ENCODE measurements at places on chromosomes 3 and 15.

GRCh38 chr3:183664913-183665381 is 29.5 kb downstream of the KLHL24 start:
- DNase-seq = peak; percentile 94

GRCh38 chr15:96160800-96161199 is 169.7 kb upstream of the NR2F2 start:
- no peak for DNase-seq

GRCh38 chr3:106115557-106115956 is 246.7 kb upstream of the CBLB start:
- no peak for DNase-seq

- no peak for DNase-seq
These were observed 257.8 kb downstream of the PLCL2 start for GRCh38 chr3:17142516-17142915.

DNA sequence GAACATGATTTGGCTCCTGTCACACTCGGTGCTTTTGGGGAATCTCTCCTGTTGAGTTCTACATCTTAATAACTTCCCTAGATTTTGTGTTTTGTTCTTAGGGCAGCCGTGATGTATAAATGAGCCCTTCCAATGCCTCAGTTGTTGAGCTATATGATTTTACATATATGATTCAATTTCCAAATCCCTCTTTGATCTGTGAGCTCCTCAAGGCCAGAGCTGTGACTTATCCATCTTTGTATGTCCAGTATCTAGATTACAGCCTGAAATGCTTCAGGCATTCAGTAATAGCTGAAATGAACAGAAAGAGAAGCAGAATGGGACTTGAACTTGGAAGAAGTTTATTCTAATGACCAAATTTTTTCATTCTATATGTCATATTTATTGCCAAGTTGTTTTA is 26.6 kb downstream of the CGGBP1 start:
- DNase-seq = no peak

GRCh38 chr3:97510795-97511194 is 253.8 kb upstream of the ARL6 start:
- DNase-seq = no peak

DNA sequence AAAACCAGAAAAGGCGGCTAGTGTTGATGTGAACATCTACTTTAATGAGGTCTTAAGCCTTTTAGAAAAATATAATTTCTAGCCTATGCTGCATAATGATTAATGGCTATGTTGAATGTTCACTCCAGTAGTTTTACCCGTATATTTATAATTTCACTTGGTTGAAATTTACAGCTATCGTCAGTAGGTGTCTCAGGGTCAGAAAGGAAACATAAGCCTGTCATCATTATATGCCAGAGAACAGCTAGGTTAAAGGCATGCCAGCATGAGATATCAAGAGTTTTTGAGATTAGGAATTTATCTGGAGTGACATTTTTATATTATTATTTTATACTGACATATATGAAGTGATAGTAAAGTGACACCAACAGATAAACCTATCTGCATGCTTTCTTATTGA is 904.1 kb downstream of the OTOL1 start:
- no peak for DNase-seq

DNA sequence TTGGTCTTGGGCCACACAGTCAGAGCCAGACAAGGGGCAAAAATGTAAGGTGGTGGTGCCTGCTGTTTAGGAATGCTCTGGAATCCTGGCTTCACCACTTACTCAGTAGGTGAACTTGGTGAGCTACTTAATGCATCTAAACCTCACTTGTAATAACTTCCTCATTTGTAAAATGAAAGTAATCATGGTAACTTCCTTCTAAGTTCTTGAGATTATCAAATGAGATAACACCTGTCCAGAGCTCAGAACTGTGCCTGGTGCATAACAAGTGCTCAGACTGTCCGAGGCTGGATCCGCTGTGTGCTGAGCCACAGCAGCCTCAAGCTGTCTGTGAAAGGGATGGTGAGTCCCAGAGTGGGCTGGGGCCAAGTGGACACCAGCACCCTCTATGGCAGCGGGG is 62.8 kb upstream of the KY start:
- no peak for DNase-seq

GRCh38 chr15:72474912-72475628 is 940 bp downstream of the ARIH1 start:
- peak; percentile 9 for DNase-seq

- DNase-seq = peak; percentile 91
These were observed 84.5 kb upstream of the GALNT15 start for GRCh38 chr3:16090024-16090423.

DNA sequence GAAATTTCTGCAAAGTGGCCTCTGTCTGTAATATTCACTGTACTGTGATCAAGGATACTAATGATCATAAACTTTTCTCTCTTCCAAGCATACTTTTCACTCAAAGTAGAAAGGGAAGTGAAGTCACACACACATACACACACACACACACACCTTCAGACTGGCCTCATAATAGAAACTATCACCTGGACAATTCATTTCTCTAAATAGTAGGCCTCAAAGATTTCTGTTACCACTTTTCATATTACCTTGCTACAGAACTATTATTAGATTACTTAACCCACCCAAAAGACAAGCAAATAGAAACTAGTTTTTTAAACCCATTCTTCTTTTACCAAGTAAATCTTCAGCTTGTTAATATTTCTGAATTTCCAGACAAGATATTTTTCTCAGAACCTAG is 12.2 kb downstream of the CPB1 start:
- no peak for DNase-seq

DNA sequence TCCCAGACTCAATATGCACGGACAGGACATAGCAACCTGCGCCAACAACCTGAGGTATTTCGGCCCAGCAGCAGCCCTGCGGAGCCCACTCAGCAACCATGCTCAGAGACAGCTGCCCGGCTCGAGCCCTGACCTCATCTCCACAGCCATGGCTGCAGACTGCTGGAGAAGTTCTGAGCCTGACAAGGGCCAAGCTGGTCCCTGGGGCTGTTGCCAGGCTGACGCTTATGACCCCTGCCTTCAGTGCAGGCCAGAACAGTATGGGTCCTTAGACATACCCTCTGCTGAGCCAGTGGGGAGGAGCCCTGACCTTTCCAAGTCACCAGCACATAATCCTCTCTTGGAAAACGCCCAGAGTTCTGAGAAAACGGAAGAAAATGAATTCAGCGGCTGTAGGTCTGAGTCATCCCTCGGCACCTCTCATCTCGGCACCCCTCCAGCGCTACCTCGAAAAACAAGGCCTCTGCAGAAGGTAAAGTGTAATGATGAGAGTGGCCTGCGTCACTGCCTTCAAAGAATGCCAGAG is 25.5 kb downstream of the TMEM41A start:
- DNase-seq = no peak

DNA sequence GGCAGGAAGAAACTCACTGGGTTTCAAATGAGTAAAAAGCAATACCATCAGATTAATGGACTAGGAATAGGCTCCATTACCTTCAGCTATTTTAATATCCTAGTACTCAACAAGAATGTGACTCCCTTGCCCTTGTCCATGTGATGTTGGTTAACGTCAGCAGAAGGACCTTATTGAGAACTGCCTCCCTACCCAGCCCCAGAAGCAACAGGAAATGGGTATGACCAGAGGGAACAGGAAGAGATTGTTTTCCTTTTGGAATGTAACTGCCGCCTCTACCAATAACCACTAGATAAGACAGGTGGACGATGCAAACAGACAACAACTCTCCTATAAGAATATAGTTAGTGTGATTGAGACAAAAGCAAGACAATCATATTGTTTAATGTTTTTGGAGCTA is 10.4 kb upstream of the MME start:
- no peak for DNase-seq

GRCh38 chr15:33638453-33638852 is 327.7 kb downstream of the RYR3 start:
- DNase-seq = no peak

DNA sequence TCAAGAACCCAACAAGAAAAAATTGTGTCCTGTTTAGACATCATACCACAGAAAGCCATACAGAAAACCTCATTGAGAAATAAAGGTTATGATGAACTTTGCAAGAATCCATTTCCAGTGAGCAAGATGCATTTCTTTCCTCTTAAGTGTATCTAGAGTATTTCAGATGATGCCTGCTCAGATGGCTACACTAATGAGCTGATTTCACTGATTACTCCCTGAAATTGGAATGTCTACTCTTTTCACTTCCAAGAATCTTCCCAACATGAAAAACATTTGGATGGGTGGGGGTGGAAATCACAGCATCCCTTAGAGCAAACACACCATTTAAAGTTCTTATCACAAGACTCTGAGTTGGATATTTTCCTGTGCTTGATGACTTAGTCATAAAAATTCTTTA is 41.4 kb upstream of the IL12A start:
- peak; percentile 95 for DNase-seq

- DNase-seq = peak; percentile 49
These were observed 1.3 kb downstream of the AQP9 start for GRCh38 chr15:58139276-58139988.

GRCh38 chr3:98136631-98137030 is 6.1 kb downstream of the OR5H1 start:
- no peak for DNase-seq

- DNase-seq = no peak
These were observed 979 bp downstream of the CCDC71 start for GRCh38 chr3:49164983-49165720.

Data from BJ (cell line).